ENCODE measurements at places on chromosomes 6 and 20. TPM values are rescaled to one million over a fixed set of nuclear protein-coding genes. Genes with fewer than 3 reads are reported as not detected.

- DNase-seq, result no peak
Measured at GRCh38 chr6:148203970-148204369, 138.7 kb upstream of the SASH1 start.

DNA sequence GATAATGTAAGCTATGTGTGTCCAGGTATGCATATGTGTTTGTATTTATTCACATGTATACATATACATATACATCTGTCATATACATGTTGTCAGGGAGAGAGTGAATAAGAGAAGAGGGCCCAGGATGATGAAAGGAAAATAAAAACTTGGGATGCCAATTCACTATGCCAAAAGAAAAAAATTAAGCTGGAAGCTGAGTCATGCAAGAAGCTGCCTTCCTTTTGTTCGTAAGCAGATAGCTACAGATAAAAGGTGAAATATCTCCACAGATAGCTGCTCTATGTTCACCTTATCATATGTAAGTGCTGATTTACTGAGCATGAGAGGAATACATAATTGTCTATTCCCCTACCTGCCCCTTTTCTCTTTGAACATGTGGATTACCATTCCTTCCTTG, 579.9 kb downstream of the EPM2A start:
- DNase-seq, result no peak

FUCA2 gene
- total RNA-seq, result 83.1 TPM

DNA sequence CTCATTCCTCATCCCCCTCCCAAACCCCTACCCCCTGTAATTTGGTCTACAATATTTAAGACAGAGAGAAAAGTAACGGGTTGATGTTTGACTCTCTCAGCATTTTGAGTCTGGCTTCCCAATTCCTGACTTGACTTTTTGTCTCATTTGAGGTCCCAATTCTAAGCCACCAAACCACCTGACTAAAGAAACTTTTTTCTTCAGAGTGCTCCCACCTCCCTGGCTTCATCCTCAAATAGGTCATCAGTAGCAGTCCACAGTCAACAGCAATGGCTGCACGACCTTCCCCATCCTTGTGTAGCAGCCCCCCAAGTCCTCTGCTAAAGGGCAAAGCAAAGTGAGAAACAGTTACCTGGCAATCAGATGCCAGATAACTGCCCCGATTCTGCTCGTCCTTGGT, 1.8 kb downstream of the PLEKHG1 start:
- DNase-seq, result no peak

GRCh38 chr6:26123675-26123946, 36.4 kb downstream of the HFE start:
- peak; percentile 80 for DNase-seq

GRCh38 chr6:42448927-42449659, 2.6 kb downstream of the TRERF1 start:
- DNase-seq, result no peak

DNA sequence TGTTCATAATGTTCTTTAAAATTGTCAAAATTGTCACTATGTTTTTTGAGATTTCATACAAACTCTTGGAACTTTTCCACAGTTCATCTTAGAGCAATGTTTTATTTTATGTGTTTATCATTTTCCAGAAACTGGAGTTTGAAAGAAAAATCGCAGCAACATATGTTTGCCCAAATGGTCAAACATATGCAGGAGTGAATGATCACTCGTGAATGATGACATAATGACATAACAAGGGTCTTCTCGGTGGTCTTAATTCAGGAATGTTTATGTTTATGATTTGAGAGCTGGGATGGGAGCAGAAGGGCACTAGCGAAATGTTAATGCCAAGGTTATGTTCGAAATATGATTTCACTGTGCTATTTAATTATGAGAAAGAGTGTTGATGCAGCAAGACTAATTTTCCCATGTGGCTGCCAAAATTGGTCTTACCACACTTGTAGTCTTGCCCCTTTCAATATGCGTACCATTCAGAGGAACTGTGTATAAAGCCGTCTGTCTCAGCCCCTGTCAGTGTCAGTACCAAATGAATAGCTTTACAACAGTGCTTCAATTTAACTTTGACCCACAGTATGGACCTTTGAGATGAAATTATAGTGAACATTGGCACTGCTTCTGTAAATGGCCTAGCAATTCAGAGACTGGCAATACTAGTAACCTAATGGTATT, 152.3 kb downstream of the CARMIL1 start:
- no peak for DNase-seq

Measured in left colon (tissue), 2 donors.